Activated T-helper 9 cell treated with anti-CD3 and anti-CD28 coated beads, Interleukin-2, amount 50 U/mL, for 16 hours (primary cell): ENCODE measurements at places on chromosomes 5 and 9.

DNA sequence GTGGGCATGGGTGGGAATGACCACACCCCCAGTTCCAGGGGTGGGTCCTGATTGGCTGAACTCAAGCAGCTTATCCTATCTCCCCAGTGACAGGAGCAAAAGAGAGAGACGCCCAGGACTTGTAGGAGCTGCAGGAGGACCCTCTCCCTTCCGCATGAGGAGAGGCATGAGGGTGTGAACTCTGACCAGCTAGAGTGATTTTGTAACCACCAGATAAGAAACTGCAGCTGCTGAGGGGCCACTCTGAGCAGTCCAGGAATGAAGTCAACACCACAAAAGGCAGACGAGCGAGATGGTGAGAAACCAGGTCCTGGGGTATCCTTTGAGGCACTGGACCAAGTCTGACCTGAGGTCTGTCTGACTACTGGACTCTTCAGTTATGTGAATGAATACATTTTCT, 521.9 kb downstream of the BNC2 start:
- DNase-seq, result no peak

DNA sequence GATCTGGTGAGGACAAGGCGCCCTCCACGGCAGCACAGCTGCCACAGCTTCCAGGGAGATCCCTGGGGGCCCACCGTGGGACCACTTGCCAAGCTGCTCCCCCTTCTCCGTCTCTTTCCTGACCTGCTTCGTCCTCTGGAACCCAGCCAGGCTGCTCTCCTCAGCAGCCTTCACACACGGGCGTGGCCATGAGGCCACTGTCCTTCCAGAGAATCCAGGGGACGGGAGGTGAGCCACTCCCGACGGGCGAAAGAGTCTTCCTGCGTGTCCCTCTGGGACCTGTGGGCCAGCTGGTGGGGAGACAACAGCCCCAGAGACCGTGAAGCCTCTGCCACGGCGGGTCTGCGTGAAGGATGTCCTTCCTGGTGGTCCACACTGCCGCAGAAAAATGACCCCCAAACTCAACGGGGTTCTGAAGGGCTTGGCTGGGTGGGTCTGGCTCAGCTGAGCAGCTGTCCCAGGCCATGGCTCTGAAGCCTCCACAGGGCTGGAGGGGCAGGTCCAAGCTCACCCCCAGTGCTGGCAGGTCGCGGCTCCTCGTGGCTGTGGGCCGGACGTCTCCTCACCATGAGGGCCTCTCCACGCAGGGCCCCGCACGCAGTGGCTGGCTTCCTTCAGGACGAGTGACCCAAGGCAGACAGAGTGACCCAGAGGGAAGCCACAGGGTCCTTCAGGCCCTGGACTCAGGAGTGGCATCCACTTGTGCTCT, 47.4 kb upstream of the NKD2 start:
- no peak for DNase-seq

GRCh38 chr5:12125895-12126294, 221.6 kb upstream of the CTNND2 start:
- no peak for DNase-seq

- DNase-seq, result no peak
Measured at GRCh38 chr5:11047030-11047429, 286.0 kb upstream of the DAP start.
